ENCODE measurements at places on chromosomes 12 and 14.

DNA sequence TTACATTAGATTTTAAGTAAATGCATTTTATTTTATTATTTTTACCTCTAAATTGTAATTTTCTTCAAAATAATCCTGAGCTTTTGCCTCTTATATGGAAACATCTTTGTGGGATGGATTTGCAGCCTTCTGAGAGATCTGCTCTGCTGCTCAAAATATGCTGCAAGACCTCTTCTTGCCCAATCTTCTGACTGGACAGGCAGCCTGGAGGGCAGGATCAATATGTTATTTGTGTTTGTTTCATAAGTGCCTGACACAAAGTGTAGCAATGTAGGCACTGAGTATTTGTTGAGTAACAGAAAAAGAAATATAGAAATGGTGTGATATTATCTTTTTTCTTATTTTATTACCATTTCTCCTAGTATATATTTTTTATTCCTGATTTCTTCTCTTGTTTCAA lies 1106.9 kb downstream of the TMTC2 start:
- no peak for DNase-seq

- no peak for DNase-seq
Measured at GRCh38 chr12:100031836-100032235, 47.1 kb upstream of the ANKS1B start.

- no peak for DNase-seq
Measured at GRCh38 chr12:62738616-62739015, 196.3 kb downstream of the PPM1H start.

GRCh38 chr12:104870797-104871196 lies 87.3 kb downstream of the SLC41A2 start:
- DNase-seq = no peak

DNA sequence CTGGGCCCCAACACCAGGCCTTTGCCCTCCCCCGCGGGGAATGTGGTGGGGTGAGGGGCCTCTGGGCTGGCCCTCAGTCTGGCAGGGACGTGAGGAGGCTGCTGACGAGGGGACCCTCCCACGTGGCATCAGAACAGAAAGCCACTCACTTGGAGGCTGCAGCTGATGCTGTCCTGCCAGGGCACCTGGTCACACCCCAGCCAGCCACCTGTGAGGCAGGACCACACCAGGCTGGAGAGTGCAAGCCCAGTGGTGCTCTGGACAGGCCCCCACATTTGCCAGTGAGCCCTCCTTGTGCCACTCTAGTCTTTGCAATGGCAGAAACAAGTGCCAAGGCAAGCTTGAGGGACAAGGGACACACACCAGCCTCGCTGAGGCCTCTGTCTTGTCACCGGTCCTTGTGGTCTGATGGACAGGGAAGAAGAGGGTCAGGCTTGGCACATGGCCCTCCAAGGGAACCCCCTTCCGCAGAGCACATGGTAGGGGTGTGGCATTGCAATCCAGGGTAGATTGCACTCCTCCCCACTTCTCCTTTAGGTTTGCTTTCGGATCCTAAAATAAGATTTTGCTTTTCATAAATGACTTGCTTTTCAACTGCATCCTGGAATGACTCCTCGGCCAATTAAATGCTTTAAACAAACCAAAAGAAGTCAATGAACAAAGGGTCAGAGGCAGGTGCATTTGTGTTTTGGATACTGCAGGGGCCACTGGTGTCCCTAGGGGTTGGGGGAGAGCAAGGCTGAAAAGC lies 53.7 kb downstream of the CCDC88C start:
- peak; percentile 28 for DNase-seq

- DNase-seq = peak; percentile 73
Measured at GRCh38 chr14:58166005-58166983, 14.3 kb upstream of the ARMH4 start.

DNA sequence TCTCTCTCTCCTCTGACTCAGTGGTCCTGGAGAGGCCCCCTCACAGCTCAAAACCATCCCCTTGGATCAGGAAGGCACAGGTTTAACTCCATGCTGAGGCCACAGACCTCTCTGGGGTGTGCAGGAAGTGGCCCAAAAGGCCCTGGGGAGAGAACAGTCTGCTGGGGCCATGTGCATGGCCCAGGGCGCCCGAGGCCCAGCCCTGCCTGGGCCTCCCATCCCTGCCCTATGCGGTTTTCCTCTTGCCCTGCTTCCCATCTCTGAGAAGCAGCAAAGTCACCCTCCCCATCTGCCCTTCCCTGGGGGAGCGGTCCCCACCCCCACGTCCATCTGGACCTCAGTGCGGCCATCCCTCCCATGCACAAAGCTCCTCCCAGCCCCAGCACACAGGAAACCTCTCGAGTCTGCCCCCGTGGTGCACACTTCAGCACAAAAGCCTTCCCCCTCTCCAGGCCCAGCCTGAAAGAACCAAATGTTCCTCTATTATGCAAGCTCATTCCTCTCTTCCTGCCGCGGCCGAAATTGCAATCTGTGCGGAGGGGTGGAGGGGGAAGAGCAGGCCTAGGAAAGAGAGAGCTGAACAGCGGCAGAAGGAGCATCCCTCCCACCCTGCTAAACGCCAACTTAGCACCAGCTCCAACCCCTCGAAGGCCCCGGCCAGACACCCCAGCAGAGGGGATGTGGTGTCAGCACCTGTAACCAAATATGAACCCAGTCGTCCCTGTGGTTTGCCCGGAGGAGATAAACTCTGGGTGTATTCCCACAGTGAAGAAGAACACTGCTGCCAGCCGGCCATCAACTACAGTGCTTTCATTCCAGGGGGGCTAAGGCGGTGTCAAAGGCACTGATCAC lies 108.5 kb downstream of the SCARB1 start:
- peak; percentile 56 for DNase-seq

DNA sequence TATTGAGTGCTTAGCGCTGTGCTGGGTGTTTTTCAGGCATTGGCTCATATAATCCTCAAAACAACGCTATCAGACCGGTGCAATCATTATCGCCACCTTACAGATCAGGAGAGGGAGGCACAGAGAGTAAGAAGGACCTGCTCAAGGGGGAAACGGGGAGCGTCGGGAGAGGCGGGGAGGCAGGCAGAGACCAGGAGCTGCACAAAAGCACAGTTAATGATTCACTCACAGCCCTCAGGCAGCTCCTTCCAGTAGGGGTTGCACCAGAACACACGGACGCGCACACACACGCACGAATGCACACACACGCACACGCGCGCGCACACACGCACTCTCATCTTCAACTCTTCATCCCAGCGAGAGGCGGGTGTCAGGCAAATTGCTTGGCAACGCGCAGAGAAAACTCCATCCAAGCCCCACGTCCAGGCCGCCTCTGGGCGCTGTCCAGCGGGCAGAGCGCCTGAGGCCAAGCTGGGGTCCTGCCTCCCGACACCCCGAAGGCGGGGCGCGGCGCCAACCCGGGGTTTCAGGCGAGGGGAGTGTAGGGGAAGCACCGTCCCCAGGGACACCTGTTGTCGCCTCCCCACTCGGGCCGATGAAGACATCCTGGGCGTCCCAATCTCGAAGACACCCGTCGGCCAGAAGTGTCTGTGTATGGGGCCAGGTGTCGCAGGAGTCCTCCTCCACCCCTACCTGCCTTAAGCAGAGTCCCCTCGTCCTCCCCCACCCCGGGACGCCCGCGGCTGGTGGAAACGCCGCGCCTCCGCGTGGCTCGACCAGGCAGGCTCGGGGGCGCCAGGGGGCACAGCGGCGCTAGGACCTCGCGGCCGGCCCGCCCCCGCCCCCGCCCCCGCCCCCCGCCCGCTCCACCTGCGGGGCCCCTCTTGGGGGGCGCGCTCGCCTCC lies 35.5 kb upstream of the STON2 start:
- peak; percentile 41 for DNase-seq

All from NCI-H2081 (cell line).